Globus pallidus (tissue), 1 donor: ENCODE measurements at places on chromosomes 7 and 10.

DNA sequence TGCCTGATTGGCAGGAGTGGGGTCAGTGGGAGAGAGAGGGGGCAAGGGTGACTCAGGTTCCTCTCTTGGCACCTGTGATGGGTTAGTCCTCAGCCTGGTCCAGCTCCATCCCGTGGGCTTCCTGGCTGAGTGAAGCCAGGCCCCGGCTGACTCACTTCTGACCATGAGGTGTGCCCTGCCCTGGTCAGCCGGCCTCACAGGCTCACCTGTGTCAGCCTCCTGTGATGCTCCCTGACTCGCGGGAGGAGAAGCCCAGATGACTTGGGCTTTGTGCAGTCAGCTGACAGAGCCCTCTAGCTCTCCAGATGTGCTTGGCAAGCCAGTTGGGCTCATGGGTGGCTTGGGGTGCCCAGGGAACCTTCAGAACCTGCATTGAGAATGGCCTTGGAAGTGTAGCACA, 16.0 kb upstream of the PPIF start:
- DNase-seq: no peak

- DNase-seq: no peak
Measured at GRCh38 chr7:2782565-2782964, 61.5 kb downstream of the GNA12 start.

GRCh38 chr7:120138497-120138896, 134.5 kb upstream of the KCND2 start:
- no peak for DNase-seq

DNA sequence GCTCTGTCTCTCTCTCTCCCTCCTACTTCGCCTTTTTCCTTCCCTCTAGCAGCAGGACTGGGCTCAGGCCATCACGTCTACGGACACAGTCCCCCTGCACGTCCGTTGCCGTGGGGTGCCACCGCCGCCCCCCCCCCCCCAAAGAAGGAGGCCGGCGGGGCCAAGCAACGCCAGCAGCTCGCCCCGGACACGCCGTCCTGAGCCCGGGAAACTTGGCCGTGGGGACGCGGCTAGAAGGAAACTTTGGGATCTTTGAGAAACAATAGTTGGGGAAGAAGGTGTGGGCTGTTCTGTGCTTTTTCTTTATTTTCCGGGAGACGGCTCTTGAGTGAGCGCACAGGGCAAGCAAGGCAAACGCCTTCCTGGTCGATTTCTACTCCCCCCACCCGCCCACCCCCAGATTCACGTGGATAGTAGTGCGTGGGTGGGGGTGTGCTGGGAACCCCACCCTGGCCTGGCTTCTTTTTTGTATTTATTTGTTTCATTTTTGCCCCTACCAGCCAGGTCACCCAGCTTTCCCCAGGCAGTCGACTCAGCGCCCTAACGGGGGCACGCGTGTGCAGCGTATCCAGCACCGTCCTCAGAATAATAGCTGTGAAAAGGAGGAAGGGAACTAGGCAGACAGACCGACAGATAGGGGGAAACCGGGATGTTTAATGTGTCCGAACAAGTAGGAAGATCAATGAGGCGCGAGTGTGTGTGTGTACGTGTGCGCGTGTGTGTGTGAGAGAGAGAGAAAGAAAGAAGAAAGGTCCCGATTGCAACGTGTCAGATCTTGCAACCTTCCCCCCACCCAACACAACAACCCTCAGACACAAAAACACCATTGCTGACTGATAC, 1.4 kb downstream of the MXI1 start:
- DNase-seq: no peak

DNA sequence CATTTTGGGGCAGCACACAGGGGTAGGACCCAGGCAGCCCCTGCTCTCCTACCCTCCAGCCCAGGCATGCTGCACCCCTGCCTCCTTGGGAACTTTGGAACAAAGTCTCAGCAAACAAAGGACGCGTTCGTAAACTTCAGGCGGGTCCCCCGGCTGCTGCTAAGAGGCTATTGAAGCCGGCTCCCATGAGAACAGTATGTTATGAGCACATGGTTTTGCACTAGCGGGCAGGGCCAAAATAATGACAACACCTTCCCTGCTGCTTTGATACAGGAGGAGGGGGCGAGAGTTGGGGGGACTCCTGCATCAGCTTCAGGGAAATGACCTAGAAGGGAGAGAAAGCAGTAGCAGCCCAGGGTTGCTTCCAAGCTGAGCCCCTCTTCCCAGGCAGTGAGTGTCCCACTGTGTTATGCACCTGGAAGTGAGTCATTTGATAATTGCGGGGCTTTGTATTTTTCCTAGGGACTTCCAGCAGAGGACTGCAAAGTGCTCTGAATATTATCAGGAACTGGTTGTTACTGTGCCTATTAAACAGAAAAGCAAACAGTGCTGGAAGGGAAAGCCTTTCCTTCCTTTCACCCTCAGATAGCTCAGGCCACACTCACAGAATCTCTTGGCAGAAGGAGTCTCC, 6.9 kb downstream of the ITPRIP start:
- DNase-seq: no peak

GRCh38 chr10:124709861-124710260, 34.3 kb downstream of the FAM53B start:
- DNase-seq: no peak

GRCh38 chr10:62760401-62760800, 44.1 kb upstream of the ADO start:
- no peak for DNase-seq

DNA sequence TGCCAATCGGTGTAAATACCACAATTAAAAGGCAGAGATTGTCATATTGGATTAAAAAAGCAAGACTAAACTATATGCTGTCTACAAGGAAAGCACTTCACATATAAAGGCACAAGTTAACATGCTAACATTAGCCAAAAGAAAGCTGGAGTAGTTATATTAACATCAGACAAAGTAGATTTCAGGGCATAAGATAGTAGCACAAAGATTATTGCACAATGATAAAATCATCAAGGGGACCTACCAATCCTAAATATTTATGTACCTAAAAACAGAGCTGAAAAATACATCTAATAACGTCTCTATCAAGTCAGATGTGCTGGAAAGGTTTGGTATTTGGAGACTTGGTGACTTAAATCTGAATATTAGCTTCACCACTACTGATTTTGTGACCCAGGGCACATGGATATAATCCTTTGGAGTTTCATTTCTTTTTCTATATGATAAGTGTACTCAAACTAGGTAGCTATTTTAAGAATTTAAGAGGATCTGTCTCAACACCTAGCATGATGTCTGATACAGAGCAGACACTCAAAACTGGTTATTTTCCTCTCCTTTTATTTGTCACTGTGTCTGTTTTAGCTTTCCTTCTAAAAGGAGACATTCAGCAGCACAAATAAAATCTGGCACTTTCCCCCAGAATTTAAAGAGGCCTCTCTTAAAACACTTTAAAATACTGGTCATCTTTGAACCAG, 156.5 kb downstream of the DOCK4 start:
- DNase-seq: no peak

GRCh38 chr10:132951926-132952325, 9.6 kb upstream of the CFAP46 start:
- DNase-seq: no peak

DNA sequence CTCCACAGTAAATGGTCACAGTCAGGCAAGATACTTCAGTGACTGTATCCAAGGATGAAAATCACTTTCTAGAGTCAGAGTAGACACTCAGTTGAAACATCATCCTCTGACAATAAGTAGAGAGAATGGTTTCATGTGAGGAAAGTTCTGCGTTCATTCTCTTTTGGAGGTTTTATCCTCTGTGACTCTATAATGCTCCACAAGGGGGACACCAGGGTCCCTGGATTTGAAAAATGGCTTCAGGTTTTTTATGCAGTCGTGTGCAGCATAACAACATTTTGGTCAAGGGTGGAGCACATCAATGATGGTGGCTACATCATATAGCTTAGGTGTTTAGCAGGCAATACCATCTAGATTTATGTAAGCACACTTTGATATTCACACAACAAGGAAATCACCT, 40.4 kb downstream of the TMEM168 start:
- no peak for DNase-seq

GRCh38 chr10:31242902-31243301, 76.1 kb upstream of the ZEB1 start:
- DNase-seq: peak; percentile 4

DNA sequence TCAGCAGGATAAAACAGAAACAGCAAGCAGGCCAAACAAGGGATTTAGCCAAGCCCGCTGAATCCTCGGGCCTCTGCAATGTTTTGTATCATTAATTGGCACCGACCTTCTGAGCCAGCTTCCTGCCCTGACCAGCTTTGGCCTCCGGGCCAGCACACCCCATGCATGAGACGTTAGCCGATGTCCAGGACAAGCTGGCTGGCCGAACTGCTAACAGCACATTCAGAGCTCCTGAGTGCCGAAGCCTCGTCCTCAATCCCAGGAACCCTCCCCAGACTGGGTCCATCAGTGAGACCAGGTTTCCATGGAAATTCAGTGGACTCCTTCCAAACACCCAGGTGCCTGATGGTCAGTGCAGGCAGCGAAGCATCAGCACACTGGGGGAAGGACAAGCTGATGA, 134.3 kb upstream of the PFKP start:
- peak; percentile 8 for DNase-seq
